ENCODE measurements at places on chromosomes 1 and 21. TPM values are rescaled to one million over a fixed set of nuclear protein-coding genes. Genes with fewer than 3 reads are reported as not detected.

DNA sequence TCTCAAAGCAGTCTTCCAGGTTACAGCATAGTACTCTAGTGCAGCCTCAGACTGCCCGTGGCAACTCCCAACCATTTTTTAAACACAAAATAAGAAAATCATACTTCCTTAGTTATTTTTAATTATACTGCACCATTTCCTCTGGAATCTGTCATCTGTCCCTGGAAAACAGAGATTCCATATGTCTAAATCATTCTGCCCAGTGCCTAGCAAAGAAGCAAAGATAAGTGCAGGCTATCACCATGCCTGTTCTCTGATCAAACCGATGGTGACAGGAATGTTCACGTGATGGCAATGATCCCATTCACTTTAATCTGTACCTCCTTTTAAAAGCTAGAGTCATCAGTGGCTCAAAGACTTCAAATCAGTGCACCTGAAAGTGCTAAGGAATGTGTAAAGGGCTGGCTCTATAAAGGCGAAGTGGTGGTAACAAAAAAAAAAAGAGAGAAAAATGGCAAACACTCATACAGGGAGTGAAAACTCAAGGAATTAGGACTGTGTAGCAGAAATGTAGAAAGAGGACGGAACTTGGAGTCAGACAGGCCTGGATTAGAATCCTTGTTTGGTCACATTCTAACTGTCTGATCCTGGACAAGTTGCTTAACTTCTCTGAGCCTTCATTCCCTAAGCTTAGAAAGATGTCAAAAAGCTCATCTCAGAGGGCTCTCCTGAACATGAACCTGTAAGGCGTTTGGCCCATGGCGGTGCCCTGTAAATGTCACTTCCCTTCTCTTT is 9.9 kb upstream of the CCN1 start:
- DNase-seq = no peak

- DNase-seq = no peak
Measured at GRCh38 chr1:201551877-201552731, 13.2 kb downstream of the NAV1 start.

GRCh38 chr1:162387226-162388082 is 5.9 kb downstream of the C1orf226 start:
- no peak for DNase-seq

The KIAA1614 gene
- 9.1 TPM for total RNA-seq

The THEM5 gene
- total RNA-seq = not detected

The OTUD3 gene
- total RNA-seq = 5.0 TPM

DNA sequence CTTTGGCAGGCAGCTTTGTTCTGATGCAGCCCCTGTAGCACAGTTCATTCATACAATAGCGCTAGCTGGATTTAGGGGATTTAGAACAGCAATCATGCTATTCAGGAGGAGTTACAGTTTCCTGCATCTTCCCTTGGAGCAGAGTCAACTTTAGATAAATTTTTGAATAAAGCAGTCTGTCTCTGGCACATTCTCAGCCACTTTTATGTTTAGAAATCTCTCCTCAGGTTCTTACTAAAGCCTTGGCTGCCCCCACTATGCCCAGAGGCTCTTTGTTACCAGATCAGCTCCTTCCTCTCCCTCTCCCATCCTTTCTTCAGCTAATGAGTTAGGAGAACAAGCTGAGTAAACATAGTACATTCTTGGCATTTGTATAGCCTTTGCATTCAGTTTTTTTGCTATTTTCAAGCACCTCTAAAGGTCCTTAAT is 17.0 kb upstream of the PIGC start:
- no peak for DNase-seq

GRCh38 chr1:219331424-219331823 is 157.7 kb downstream of the LYPLAL1 start:
- DNase-seq = no peak

GRCh38 chr1:111669268-111669667 is 49.7 kb downstream of the RAP1A start:
- DNase-seq = no peak

The SGIP1 gene
- 9.0 TPM for total RNA-seq

GRCh38 chr1:116724765-116725375 is 29.4 kb upstream of the CD2 start:
- no peak for DNase-seq

DNA sequence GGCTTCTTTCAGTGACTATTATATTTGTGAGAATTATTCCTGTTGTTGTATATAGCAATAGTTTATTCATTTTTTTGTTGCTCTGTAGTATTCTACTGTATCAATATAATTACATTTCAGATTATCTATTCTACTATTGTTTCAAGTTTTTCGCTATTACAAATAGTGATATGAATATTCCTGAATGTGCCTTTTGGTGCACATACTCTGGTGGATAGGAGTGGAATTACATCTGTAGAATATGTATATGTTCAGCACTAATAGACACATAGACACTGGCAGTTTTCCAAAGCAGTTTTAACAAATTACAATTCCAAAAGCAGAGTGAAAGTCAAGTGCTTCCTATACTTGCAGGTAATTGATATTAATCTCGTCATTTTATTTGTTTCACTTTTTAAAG is 696.2 kb upstream of the PRMT6 start:
- no peak for DNase-seq

Data from left ventricle myocardium inferior (tissue), 1 donor.